AG20443 (cell line): ENCODE measurements at places on chromosomes 6 and 20.
A peak's percentile ranks its signal among the peaks of the same experiment; 100 is the strongest.

DNA sequence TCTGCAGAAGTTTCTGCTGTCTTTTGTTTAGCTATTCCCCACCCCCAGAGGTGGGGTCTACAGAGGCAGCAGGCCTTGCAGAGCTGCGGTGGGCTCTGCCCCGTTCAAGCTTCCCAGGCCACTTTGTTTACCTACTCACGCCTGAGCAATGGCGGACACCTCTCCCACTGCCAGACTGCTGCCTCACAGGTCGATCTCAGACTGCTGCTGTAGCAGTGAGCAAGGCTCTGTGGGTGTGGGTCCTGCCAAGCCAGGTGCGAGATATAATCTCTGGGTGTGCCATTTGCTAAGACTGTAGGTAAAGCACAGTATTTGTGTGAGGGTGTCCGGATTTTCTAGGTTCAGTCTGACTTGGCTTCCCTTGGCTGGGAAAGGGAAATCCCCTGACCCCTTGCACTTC lies 23.6 kb upstream of the ZNF337 start:
- no peak for DNase-seq

GRCh38 chr6:27547157-27548075 lies 74.5 kb upstream of the ZNF184 start:
- no peak for DNase-seq

DNA sequence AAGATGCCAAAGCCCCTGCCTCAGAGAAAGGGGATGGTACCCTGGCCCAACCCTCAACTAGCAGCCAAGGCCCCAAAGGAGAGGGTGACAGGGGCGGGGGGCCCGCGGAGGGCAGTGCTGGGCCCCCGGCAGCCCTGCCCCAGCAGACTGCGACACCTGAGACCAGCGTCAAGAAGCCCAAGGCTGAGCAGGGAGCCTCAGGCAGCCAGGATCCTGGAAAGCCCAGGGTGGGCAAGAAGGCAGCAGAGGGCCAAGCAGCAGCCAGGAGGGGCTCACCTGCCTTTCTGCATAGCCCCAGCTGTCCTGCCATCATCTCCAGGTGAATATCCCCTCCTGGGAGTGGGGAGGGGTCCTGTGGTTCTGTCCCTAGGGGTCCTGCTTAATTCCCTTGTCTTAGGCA lies 1.1 kb downstream of the MYLK2 start:
- no peak for DNase-seq

GRCh38 chr6:9711365-9711764 lies 703.5 kb downstream of the TFAP2A start:
- DNase-seq, result no peak

GRCh38 chr20:44637522-44638372 lies 13.8 kb downstream of the ADA start:
- DNase-seq, result no peak

- DNase-seq, result no peak
Measured at GRCh38 chr20:11912013-11912658, 5.6 kb upstream of the BTBD3 start.

DNA sequence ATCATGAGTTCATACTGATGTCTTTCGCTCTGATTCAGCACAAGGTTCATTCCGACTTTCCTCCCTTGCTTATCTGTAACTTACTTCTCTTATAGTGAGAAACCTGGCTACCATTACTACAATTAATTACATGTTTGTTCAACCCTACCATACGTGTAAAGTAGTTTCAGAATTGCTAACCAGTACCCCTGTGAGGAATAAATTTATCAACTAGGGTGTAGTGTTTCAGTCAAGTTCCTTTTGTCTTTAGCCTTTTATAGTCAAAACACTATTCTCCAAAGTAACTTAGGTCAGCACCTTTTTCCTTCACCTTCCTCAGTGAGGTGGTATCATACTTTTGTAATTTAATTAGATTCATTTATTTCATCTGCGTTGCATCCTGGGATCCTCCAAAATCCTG lies 64.9 kb downstream of the MAP3K4 start:
- DNase-seq, result no peak

DNA sequence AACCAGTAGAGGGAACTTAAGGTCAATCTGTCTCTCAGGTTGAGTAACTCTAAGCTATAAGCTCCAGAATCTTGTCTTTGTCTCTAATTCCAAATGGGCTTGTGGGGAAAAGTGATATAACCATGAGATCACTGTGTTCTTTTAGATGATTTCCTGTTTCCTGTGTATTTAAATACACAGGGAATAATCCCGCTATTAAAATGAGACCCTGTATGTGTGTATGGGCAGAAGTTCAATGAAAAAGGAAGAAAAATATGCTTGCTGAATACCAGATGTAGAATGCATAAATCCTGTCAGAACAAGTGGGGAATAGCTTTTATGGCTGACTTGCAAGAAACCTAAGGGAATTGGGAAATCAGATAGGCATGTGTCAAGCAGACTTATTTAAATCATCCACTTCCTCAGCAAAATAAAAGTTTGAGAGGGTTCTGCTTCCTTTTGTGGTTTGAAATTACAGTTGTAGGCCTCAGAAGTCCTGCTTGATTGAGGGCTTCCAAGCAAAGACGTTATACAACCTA lies 164.7 kb upstream of the PDE7B start:
- DNase-seq, result no peak

DNA sequence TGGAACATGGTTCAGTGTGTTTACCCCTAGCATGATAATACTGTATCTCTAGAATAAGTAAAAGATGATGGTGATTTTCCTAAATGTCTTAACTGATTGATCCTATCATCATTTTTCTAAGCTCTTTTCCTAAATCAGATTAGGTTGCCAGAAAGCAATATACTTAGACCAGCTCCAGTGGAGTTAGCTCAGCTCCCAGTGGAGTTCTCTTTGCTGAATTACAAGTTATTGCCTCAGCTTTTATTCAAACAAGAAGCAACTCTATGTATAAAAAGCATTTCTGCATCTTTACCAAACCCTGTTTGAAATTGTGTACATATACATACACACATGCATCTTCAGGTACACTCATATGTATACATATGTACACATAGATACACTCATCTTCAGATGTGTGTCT lies 44.9 kb downstream of the SNX9 start:
- no peak for DNase-seq

DNA sequence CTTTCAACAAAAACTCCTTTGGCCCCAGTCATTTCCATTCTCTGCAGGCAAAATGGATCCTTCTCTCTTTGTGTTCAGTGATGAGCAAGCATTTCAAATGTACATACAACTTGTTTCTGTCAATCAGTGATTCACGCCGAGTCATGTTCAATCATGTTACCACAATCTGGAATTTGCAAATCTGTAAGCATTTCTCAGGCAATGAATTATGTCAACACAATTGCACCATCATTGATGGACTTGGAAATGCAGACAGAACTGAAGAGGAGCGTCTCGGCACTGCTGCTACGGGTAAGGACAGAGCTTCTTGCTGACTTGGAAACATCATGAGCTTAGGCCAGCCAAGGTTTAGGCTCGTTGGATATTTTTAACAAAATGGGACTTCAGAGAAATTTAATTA lies 132.8 kb upstream of the AGPAT4 start:
- DNase-seq, result peak; percentile 49

GRCh38 chr6:144824018-144824417 lies 538.9 kb downstream of the UTRN start:
- no peak for DNase-seq

DNA sequence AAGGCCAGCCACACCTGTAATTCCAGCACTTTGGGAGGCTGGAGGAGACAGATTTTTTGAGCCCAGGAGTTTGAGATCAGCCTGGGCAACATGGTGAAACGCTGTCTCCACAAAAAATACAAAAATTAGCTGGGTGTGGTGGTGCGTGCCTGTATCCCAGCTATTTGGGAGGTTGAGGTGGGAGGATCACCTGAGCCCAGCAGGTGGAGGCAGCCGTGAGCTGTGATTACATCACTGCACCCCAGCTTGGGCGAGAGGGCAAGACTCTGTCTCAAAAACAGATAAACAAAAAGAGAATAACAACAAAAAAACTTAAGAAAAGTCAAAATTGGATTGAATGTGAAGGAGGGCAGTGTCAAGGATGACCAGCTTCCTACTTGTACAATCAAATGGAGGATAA lies 2.9 kb downstream of the TPD52L1 start:
- no peak for DNase-seq

DNA sequence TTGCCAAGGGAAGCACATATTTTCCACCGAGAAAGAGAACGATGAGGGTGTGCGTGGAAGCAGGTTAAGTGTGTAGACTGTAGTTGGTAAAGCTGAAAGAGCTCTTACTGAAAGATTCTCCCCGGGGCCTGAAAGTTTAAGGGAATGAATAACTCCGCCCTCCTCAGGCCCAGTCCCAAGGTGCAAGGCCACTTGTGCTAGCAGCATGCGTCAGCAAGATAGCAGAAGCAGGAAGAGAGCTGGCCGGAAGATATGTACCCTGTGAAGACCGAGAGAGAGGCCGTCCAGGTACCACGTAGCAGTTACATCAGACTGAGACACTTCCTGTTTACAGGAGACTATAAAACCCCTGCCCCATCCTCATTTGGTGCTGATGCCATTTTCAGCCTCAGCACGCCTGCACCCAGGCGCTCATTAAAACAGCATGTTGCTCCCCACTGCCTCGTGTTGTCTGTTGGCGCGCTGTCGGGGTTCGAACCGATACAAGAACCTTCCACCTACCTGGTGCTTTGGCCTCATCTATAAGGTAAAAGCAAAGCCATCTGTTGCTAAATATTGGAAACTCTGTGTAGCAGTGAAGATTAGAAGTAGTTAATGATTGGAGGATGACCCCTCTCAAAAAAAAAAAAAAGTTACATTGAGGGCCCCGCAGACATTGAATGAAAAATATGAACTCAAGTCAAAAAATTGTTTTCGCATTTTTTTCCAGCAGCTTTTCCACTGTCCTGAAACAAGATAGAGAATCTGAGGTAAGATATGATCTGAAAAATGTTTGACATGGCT lies 18.6 kb upstream of the FAM135A start:
- DNase-seq, result no peak
